ENCODE measurements at places on chromosomes 7 and 10. TPM values are rescaled to one million over a fixed set of nuclear protein-coding genes. Genes with fewer than 3 reads are reported as not detected.

- H3K27me3 ChIP-seq = peaks cover 9% of the 10 kb centered on the region
- no peak for DNase-seq
- no peak overlapping the region for H3K4me3 ChIP-seq
- H3K4me1 ChIP-seq = no peaks in the 10 kb centered on the region
Measured at GRCh38 chr10:6260843-6261242, 58.1 kb downstream of the PFKFB3 start.

The GARIN1A gene
- total RNA-seq = 0.47 TPM

DNA sequence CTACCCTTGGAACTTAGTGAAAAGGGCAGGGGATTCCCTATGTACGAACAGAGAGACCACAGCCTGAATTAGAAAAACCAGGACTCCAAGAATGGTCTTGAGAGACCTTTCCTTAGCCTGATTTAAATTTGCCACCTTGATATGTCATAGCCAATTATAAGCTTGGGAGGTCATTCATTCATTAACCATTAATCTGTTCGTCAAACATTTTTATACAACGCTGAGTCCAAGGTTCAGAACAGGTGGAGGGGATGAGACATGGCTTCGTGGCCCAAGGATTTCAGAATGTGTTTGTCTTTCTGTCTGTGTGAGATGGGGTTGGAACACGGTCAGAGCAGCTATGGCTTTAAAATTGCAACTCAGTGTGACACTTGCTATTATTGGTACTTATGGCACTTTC is 158.0 kb downstream of the PAXIP1 start:
- H3K36me3 ChIP-seq = no peaks in the 10 kb centered on the region
- no peak for DNase-seq
- no peaks in the 10 kb centered on the region for H3K4me1 ChIP-seq
- no peak overlapping the region for H3K4me3 ChIP-seq
- no peak overlapping the region for H3K27ac ChIP-seq

The BMPER gene
- total RNA-seq = not detected

The FUOM gene
- total RNA-seq = 13.1 TPM

- H3K4me3 ChIP-seq = no peak overlapping the region
- peaks cover 33% of the 10 kb centered on the region for H3K4me1 ChIP-seq
- H3K36me3 ChIP-seq = no peaks in the 10 kb centered on the region
- no peak for DNase-seq
- no peak overlapping the region for H3K27ac ChIP-seq
Measured at GRCh38 chr10:86044029-86044428, 322.6 kb downstream of the GRID1 start.

GRCh38 chr7:128264477-128264876 is 23.4 kb downstream of the LEP start:
- DNase-seq = no peak
- H3K27ac ChIP-seq = no peak overlapping the region
- no peaks in the 10 kb centered on the region for H3K4me1 ChIP-seq
- no peak overlapping the region for H3K4me3 ChIP-seq

DNA sequence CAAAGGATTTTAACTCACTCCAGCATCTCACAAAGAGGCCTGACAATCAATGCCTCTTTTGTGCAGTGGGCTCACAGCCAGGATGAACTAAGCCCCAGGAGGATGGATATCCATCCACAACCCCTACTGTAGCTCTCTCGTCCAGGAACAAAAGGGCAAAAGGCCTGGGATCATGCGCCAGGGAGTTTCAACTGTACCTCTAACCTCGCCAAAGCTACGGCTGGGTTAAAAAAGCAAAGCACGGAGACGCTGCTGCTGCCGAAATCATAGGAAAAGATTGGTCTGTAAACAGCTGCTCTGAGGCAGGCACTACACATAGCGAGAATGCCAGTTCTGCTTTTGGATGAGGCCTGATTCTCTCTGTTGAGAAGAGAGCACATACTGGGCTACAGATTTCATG is 32.1 kb downstream of the VSTM4 start:
- no peak for DNase-seq
- no peak overlapping the region for H3K4me3 ChIP-seq
- H3K4me1 ChIP-seq = peaks cover 26% of the 10 kb centered on the region
- H3K36me3 ChIP-seq = peaks cover 5% of the 10 kb centered on the region

- H3K36me3 ChIP-seq = no peaks in the 10 kb centered on the region
- peaks cover 2% of the 10 kb centered on the region for H3K4me1 ChIP-seq
- H3K27me3 ChIP-seq = no peaks in the 10 kb centered on the region
- H3K27ac ChIP-seq = no peak overlapping the region
Measured at GRCh38 chr10:125200396-125200795, 40.0 kb upstream of the CTBP2 start.

DNA sequence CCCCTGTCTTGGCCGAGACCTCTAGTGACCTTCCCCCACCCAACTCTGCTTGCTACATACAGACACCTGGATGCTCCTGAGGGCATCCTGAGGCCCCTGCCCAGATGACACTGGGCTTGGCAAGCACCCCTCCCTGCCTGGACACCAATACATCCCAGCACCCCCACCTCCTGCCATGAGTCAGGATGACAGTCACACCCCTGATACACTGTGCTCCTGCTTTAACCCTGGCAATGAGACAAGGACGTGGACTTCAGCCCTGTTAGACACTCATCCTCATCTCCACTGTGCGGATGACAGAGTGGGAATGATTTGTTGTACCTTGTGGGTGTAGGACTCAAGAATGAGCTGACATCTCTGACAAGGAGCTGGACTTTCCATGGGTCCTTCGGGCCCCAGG is 186.3 kb upstream of the ADCY1 start:
- no peak overlapping the region for H3K4me3 ChIP-seq
- H3K27me3 ChIP-seq = peaks cover 7% of the 10 kb centered on the region
- no peak overlapping the region for H3K27ac ChIP-seq
- no peaks in the 10 kb centered on the region for H3K4me1 ChIP-seq
- H3K36me3 ChIP-seq = no peaks in the 10 kb centered on the region

- H3K4me3 ChIP-seq = no peak overlapping the region
- no peak for DNase-seq
- H3K4me1 ChIP-seq = no peaks in the 10 kb centered on the region
- no peak overlapping the region for H3K27ac ChIP-seq
Measured at GRCh38 chr10:29124864-29125263, 164.0 kb upstream of the LYZL1 start.

The NPY4R2 gene
- not detected for total RNA-seq

- H3K4me1 ChIP-seq = peaks cover 2% of the 10 kb centered on the region
- peaks cover 60% of the 10 kb centered on the region for H3K27me3 ChIP-seq
- no peaks in the 10 kb centered on the region for H3K36me3 ChIP-seq
- H3K27ac ChIP-seq = no peak overlapping the region
- no peak overlapping the region for H3K4me3 ChIP-seq
Measured at GRCh38 chr7:97733276-97734161, 1.6 kb downstream of the TAC1 start.

DNA sequence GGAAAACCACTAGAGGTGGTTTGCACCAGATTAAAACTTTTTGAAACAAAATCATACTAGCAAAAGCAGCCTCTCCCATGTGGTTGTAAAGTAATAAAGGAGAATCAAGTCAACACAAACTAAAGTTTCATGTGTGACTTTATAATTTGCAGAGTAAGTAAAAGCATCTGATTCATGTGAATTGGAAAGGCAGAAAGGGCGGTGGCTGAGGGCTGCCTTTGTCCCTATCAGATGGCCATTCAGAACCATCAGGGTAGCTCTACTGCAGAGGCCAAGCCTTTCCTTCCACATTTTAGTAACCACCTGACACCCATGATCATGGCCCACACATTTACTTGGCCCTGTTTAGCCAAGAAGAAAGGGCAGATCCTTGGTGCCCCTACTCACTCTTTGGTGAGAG is 15.7 kb downstream of the WNT16 start:
- peaks cover 31% of the 10 kb centered on the region for H3K36me3 ChIP-seq
- no peak for DNase-seq
- H3K4me3 ChIP-seq = no peak overlapping the region
- H3K27ac ChIP-seq = no peak overlapping the region

DNA sequence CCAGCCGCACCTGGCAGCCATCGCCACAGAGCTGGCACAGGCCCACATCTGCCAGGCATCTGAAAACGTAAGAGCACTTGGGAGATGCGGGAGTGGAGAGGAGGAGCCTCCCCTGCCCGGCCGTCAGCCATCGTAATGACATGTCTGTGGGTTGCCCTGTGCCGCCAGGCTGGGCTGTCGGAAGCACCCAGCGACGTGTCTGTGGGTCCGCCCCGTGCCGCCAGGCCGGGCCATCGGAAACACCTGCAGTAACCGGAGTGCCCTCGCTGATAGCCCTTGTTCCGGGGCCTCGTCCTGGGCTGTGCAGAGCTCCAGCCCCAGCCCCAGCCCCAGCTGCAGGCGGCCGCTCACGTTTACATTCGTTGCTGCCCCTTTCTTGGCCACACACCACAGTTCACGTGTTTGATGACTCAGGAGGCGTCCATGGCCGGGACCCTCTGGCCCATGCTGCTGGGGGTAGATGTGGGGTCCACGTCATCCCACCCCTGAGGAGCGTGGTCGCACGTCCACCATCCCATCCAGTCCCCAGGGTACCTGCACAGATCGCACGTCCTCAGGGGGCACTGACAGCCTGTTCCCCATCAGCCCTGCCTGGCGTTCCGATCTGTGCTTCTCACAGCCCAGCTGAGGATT is 30.0 kb upstream of the PRKAR1B start:
- no peak overlapping the region for H3K4me3 ChIP-seq
- H3K4me1 ChIP-seq = peaks cover 5% of the 10 kb centered on the region
- no peak overlapping the region for H3K27ac ChIP-seq

DNA sequence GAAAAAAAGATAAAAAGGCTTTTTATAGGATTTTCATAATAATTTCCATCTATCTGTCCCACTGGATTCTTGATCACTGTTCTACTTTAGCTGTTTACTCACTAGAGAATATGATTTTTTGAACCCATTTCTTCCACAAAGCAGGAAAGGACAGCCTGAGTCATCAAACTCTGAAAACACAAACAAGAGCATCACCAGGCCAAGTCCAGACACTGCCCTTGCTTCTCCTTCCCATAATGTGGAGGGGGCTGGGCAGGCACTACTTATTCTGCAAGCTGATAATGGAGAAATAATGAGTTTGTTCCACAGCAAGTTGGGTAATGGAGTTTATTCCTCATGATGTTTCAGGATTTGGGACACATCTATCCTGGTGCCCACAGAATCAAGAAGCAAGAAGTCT is 13.0 kb upstream of the KCNIP2 start:
- H3K36me3 ChIP-seq = peaks cover 20% of the 10 kb centered on the region
- H3K4me3 ChIP-seq = no peak overlapping the region
- H3K4me1 ChIP-seq = peaks cover 24% of the 10 kb centered on the region
- no peak for DNase-seq
- no peaks in the 10 kb centered on the region for H3K27me3 ChIP-seq

GRCh38 chr10:12448729-12449391 is 99.5 kb downstream of the CAMK1D start:
- H3K27me3 ChIP-seq = peaks cover 31% of the 10 kb centered on the region
- peaks cover 3% of the 10 kb centered on the region for H3K36me3 ChIP-seq
- peak overlapping the region; percentile 30 for H3K4me3 ChIP-seq
- DNase-seq = peak; percentile 89
- peak overlapping the region; percentile 64 for H3K27ac ChIP-seq

The DNAAF5 gene
- total RNA-seq = 27.5 TPM

GRCh38 chr7:45191396-45191795 is 33.8 kb downstream of the RAMP3 start:
- no peak overlapping the region for H3K4me3 ChIP-seq
- H3K27me3 ChIP-seq = peaks cover 19% of the 10 kb centered on the region
- DNase-seq = no peak
- peaks cover 16% of the 10 kb centered on the region for H3K4me1 ChIP-seq
- H3K36me3 ChIP-seq = peaks cover 6% of the 10 kb centered on the region

The RASA4B gene
- 16.7 TPM for total RNA-seq

DNA sequence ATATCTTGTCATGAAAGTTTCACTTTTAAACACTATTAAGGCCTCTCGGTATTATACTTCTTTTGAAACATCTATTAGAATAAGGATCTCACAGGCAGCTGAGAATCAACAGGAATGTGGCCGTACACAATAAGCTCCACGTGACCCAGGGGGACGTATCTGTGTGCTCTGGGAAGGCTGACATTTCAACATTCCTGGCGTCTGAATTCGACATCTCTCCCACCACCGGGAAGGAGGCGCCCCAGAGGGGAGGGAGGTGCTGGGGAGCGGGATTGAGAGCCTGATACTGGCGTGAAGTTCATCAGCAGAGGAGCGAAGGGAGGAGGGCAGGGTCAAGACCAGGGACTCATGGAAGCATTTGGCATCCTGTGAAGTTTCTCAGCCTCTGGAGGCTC is 401.3 kb downstream of the DNAJB6 start:
- peaks cover 13% of the 10 kb centered on the region for H3K27me3 ChIP-seq
- H3K27ac ChIP-seq = no peak overlapping the region
- DNase-seq = no peak
- no peaks in the 10 kb centered on the region for H3K36me3 ChIP-seq
- no peaks in the 10 kb centered on the region for H3K4me1 ChIP-seq

- no peaks in the 10 kb centered on the region for H3K4me1 ChIP-seq
- no peak overlapping the region for H3K27ac ChIP-seq
- DNase-seq = peak; percentile 26
- no peak overlapping the region for H3K4me3 ChIP-seq
Measured at GRCh38 chr10:86294346-86295265, 72.0 kb downstream of the GRID1 start.

DNA sequence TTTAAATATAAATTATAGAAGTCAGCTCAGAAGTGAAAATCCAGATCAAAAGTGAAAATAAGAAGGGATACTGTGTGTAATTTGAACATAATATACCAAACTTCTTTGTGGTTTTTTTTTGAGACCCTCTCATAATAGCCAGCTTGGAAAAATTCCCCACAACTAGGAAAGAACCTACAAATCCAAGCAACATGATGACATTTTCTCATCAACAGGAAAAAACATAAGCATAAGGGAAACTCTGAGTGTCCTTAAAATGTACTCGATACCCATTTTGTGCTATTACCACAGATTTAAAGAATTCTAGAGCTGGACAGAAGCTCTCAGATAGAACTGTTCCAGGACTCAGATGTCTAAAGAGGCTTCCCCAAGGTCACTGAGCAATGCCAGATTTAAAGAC is 214.8 kb upstream of the KLF14 start:
- no peak for DNase-seq
- H3K4me3 ChIP-seq = peak overlapping the region; percentile 22
- peaks cover 59% of the 10 kb centered on the region for H3K4me1 ChIP-seq

The LRRD1 gene
- total RNA-seq = not detected

The GPR26 gene
- total RNA-seq = not detected

DNA sequence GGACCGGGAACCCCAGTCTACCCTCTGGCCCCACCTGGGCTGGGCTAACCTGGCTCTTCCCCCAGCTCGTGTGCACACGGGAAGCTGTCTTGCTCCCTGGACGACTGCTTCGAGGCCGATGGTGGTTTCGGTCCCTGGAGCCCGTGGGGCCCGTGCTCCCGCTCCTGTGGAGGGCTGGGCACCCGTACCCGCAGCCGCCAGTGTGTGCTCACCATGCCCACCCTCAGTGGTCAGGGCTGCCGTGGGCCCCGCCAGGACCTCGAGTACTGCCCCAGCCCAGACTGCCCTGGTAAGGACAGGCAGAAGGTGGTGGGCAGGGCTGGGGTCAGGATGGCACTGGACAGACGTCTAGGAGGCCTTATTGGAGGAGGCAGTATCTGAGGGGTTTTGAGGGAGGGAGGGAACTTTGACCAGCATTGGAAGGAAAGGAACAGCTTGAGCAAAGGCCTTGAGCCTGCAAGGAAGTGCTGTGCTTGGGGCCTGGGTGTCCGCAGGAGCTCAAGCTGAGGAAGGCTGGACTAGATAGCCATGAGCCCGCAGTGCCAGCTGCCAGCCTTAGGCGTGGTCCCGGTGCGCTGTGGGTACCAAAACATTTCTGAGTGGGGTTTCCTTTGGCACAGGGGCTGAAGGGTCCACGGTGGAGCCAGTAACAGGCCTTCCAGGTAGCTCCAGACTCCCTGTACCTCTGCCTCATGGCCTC is 20.2 kb upstream of the ZNF862 start:
- no peak for DNase-seq
- no peaks in the 10 kb centered on the region for H3K36me3 ChIP-seq
- H3K4me3 ChIP-seq = no peak overlapping the region
- no peak overlapping the region for H3K27ac ChIP-seq

All from activated CD8-positive, alpha-beta memory T cell treated with anti-CD3 and anti-CD28 coated beads, Interleukin-2, amount 10 ng/mL, durations not matched to agents 7 days and 5 days (primary cell).